Daoy (cell line): ENCODE measurements at places on chromosomes 11 and 22. TPM values are rescaled to one million over a fixed set of nuclear protein-coding genes. Genes with fewer than 3 reads are reported as not detected.

- no peak for DNase-seq
These were observed 27.5 kb downstream of the IGLL1 start for GRCh38 chr22:23552573-23552972.

DNA sequence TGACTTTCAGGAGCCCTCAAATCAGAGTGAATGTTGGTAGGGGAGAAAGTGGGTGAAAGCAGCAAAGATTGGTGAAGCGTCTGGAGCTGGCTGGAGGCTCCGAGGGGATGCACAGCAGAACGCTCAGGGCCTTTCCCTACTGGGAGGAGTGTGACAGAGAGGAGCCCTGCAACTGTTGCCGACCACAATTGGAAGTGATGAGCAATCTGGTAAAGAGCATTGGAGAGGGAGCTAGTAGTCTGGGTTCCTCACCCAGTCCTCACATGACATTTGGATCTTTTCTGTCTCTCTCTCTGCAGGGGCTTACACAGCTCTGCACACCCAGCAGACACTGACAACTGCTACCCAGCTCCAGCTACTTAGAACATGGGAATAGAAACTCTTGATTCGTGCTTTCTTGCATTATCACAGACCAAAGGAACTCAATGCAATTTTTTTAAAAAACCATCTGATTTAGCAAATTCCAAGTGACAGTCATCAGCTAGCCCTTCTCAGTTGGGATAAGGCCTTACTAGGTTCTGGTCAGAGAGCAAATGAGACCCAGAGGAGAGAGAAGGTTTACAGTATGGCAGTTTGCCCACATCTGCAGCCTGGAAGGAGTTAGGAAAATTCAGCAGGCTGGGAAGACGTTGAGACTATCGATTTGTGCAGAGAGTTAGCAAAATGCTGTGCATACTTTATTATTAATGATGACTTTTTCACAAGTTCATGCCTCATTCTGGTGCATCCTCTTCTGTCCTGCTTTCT, 278.0 kb upstream of the PLET1 start:
- no peak for DNase-seq

The EMID1 gene
- 1.3 and 9.0 TPM in 2 replicates for total RNA-seq

The F2 gene
- total RNA-seq, result not detected in 2 replicates

- DNase-seq, result no peak
These were observed 1.4 kb downstream of the PRR5 start for GRCh38 chr22:44703255-44703870.

The TRPM5 gene
- 0.11 TPM in 1 of 2 replicates, not detected in the other for total RNA-seq

The POTEH gene
- 1.6 and 3.8 TPM in 2 replicates for total RNA-seq

GRCh38 chr11:125080531-125080911, 17.4 kb downstream of the SLC37A2 start:
- DNase-seq, result no peak

DNA sequence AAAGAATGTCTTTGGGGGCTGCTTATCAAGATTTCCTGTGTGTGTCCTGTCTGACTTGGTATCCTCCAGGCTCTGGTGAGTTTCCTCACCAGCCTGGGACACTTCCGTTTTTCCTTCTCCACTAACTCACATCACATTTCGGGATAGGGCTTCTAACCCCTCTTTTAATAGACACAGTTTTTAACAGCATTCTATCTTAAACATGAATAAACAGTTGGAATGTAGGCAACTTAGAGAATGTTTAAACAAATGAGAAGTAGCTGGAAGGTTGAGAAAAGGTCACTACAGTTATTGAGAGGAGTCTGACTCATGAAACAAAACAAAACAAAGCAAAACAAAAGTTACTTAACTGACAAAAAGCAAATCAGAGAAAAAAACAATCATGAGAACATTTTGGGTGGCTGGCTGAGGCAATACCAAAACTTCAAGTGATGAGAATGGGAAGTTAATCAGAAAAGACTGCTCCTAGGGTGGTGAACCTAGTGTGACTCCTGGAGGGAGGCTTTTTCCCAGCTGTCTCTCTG, 64.7 kb upstream of the CTSC start:
- peak; percentile 49 for DNase-seq

- DNase-seq, result peak; percentile 41
These were observed at the start of gene OR4D9 for GRCh38 chr11:59510941-59511589. TSS of gene OR4D9 (plus strand) at chr11:59511539. CDS start at chr11:59514913, 3,374 bp downstream.

DNA sequence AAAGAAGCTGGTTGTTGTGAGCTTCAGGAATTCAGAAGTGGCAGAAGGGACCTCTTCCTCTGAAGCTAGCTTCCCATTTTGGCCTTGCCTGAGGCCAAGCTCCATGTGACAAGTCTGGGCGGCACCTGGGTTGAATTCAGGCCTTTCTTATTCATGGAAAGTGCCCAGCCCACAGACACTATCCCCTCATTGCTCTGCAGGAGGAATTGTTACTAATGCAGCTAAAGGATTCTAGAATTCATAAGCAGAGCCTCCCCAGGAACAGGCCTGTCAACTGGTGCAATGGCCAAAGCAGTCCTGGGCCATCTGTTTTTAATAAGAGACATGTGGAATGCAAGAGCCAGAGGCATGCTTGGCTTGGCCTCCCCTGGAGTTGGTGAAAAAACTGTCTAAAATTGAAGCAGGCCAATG, 71.4 kb downstream of the SLC1A2 start:
- DNase-seq, result no peak

The MIAT gene
- 0.06 and 0.27 TPM in 2 replicates for total RNA-seq

The LARGE2 gene
- 0.92 and 1.0 TPM in 2 replicates for total RNA-seq

DNA sequence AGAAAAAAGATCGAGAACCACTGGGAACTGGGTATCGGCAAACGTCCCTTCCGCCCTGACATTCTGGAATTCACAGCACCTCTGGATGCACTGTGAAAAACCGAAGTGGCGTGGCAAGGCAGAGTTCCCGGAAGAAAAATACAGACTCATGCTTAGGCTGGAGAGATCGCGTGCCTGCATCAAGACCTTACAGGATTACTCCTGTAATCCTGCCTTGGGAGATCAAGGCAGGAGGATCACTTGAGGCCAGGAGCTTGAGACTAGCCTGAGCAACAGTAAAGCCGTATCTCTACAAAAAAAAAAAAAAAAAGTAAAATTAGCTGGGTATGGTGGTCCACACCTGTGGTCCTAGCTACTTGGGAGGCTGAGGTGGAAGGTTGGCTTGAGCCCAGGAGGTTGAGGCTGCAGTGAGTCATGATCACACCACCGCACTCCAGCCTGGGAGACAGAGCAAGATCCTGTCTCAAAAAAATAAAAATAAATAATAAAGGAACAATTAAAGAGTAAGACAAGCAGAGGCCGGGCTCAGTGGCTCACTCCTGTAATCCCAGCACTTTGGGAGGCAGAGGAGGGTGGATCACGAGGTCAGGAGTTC, 19.9 kb upstream of the TEF start:
- DNase-seq, result peak; percentile 54

DNA sequence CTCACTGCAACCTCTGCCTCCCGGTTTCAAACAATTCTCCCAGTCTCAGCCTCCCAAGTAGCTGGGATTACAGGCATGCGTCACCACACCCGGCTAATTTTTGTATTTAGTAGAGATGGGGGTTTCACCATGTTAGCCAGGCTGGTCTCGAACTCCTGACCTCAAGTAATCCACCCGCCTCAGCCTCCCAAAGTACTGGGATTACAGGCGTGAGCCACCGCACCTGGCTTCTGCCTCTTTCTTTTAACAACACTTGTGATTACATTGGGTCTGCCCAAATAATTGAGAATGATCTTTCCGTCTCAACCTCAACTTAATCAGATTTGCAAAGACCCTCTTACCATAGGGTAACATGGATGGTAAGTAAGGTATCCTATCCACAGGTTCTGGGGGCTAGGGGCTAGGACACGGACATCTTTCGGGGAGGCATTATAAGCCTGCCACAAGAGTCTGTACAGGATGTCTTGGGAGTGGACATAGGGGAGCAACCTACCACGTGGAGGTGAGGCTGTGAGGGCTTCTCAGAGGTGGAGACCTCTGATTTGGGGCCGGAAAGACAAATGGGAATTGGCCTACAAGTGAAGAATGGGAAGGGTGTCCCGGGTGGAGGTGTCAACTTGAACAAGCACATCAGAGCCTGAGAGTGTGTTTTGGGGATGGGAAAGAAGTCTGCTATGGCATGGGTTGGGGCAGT, 2.7 kb upstream of the CBX6 start:
- DNase-seq, result no peak

The CFAP300 gene
- total RNA-seq, result 1.9 and 4.1 TPM in 2 replicates

- DNase-seq, result no peak
These were observed 24.0 kb upstream of the TMEM191C start for GRCh38 chr22:21443057-21443734.

DNA sequence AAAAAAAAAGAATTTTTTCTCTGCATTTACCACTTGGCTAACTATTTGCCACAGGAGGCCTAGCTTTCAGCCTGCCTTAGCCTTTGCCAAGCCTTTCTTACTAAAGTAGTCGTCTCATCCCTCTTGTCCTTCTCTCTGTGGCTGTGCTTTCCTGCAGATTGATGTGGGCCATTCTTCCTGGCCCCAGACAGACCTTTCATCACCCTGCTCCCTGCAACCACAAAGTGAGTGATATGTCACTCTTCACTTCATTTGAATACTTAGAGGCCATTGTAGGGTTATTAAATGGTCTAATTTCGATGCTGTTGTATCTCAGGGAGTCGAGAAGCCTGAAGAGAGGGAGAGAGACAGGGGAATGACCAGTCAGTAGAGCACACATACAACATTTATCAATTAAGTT, 37.6 kb downstream of the ART5 start:
- DNase-seq, result no peak

DNA sequence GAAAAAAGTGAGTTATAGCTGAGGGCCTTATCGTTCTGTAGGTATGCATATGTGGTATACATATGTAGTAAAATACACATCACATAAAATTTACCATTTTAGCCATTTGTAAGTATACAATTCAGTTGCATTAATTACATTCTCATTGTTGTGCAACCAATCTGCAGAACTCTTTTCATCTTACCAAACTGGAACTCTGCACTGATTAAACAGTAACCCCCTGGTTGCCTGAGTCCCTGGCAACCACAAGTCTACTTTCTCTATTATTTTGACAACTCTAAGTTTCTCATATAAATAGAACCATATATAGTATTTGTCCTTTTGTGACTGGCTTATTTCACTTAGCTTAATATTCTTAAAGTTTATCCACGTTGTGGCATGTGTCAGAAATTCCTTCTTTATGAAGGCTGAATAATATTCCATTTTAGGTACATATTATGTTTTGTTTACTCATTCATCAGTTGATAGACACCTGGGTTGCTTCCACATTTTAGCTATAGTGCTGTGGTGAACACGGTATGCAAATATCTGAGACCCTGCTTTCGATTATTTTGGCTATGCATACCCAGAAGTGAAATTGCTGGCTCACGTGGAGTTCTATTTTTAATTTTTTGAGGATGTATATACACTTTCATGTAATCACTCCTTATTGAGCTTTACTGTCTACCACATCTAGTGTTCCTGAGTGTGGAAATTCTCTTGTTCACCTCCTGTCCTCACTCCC, 1.6 kb upstream of the DDX10 start:
- DNase-seq, result no peak

DNA sequence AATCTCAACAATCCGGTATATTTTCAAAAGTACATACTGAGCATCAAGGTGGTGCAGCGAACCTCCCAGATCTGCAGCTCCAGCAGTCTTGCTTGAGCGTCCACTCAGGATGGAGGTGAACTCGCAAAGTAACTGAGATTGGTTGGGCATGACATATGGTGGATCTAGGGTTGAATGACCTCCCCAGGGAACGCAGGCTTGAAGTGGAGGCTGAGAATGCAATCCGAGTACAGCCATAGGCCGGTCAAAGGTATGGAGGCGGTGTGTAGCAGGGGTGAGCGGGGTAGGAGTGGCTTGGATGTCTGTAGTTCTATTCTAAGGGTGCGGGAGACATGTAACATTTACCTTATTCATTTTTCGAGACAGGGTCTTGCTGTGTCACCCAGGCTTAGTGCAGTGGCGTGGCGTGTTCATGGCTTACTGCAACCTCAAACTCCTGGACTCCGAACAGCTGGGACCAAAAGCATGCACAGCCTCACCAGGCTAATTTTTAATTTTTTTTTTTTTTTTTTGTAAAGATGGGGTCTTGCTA, 631 bp upstream of the C22orf39 start:
- DNase-seq, result peak; percentile 77

The TCIRG1 gene
- 31.7 and 41.0 TPM in 2 replicates for total RNA-seq

- no peak for DNase-seq
These were observed 64.1 kb upstream of the BID start for GRCh38 chr22:17838180-17838865.

- DNase-seq, result no peak
These were observed 3.1 kb downstream of the VEGFB start for GRCh38 chr11:64237484-64237951.

- DNase-seq, result no peak
These were observed 3.3 kb downstream of the POLD4 start for GRCh38 chr11:67349928-67350465.

GRCh38 chr22:40739721-40740120, 60.4 kb downstream of the MCHR1 start:
- DNase-seq, result no peak
